Hypothalamus (tissue), 51 donors: ENCODE measurements at places on chromosomes 4 and X.

GRCh38 chr4:10704430-10704810 lies 19.9 kb upstream of the CLNK start:
- no peak for DNase-seq

- DNase-seq, result no peak
Measured at GRCh38 chr4:2078584-2078983, 19.5 kb downstream of the NAT8L start.

- no peak for DNase-seq
Measured at GRCh38 chr4:70815370-70815769, 24.3 kb downstream of the GRSF1 start.

DNA sequence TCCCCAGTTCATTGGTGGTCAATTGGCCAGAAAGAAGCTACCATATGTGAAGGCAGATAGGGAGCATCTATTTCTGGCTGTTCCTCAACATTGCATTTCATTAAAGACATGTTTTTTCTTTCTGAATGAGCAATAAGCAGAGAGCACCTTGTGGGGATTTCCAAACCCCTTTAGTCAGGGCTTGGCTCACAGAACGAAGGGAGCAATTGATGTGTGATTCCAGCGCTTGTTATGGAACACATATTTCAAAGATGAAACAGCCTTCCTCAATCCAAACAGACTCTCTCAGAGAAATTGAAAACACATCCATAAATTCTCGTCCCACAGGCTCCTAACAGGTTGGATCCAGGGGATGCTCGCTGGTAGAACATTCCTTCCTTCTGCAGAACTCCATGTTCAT lies 84.1 kb downstream of the CLCN4 start:
- DNase-seq, result no peak

GRCh38 chrX:53422861-53423306 lies at the start of gene RIBC1:
TSS of gene RIBC1 (plus strand) at chrX:53422873. CDS start at chrX:53426277, 3,404 bp downstream.
- no peak for DNase-seq

- no peak for DNase-seq
Measured at GRCh38 chrX:2907295-2907694, 21.8 kb downstream of the ARSD start.

DNA sequence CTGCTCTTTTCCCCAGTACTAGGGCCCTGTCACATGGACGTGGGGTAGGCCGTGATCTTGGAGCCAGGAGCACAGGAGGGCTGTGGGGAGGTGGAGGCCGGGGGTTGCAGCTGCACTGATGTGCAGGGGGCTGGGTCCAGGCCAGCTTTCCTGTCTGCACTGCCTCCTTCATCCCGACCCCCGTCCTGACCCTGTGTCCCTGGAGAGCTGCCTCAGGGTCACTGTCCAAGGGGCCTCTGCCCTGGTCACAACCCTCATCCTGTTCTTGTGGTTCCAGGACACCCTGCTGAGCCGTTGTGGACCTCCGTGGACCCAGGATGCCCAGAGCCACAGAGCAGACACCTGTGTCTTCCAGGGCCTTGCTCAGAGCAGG lies 91.7 kb upstream of the ADRA2C start:
- no peak for DNase-seq

DNA sequence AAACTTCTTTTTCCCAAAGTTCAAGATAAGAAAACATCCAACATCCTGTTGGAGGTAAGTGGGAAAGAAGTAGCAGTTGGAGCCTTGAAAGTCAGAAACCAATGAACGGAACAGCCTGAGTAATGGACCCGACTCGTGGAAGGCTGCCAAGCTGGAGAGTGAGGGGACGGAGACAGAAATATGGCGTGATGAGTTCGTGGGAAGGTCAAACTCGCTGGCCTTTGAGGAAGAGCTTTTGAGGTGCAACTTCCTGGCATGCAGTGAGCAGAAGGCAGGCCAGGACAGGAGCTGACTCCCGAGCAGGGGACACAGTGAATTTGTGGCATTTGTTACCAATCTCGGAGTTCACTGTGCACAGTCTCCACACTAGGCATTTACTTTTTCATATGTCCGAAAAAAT lies 1.0 kb upstream of the TRIML1 start:
- DNase-seq, result no peak

GRCh38 chr4:168891688-168892087 lies 118.4 kb downstream of the CBR4 start:
- no peak for DNase-seq

DNA sequence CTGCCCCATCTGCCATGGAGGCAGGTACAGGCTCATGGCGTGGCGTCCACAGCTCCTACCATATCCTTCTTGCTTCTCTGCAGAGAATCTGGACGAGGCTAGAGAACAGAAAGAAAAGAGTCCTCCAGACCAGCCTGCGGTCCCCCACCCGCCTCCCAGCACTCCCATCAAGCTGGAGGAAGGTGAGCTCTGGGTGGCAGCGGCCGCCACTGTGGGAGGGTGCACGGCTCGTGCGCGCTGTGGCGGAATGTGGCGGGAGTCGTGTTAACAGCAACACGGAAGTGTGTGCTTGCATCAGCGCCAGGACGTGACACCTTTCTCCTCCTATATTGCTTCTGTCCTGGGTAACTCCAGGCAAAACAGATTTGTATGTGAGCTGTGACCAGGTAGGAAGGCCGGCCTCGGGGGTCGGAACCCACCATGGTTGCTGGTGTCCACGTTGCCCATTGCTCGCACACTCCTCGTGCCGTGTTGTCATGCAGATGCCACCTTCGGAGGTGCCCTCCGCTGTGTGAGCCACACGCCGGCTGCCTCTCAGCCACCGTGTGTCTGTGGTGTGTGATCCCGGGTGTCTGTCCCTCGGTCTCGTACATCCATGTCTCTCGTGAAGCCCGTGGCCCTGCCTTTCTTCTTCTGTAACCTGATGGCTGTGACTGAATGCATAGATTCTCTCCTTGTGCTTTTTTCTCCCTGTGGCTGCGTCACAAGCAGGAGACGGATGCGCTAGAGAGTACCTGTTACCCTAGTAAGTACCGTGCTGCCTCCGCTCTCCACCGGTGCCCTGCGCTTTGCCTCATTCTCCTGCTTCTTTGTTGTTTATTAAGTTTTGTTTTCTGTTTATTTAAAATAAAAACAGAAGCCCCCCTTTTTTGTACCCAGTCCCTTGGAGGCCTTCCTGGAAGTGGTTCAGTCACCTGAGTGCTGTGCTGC lies 37.0 kb downstream of the NOP14 start:
- DNase-seq, result no peak

GRCh38 chr4:3291969-3292570 lies 751 bp upstream of the RGS12 start:
- DNase-seq, result no peak

- DNase-seq, result peak; percentile 80
Measured at GRCh38 chr4:7101692-7102515, 34.0 kb upstream of the GRPEL1 start.

DNA sequence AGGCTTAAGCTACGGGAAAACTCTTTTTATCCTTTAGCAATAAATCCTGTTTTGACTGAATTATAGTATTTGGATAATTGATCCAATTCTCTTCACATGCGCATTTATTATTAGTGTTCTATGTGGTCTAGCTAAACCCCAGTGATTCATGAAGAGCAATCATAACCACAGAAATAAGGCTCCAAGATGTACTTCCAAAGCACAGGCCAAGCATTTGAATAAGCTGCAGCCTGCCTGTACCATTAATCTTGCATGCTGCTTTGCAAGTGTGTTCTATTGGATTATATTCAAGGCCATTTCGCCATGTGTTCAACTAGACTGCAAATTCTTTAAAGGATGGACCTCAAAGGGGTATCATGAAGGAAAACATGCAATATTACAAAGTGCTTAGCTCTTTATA lies 385.2 kb upstream of the FAT1 start:
- no peak for DNase-seq

GRCh38 chrX:1673337-1673736 lies 58.5 kb downstream of the ASMT start:
- DNase-seq, result no peak

- no peak for DNase-seq
Measured at GRCh38 chr4:185359767-185360446, 35.8 kb downstream of the LRP2BP start.

DNA sequence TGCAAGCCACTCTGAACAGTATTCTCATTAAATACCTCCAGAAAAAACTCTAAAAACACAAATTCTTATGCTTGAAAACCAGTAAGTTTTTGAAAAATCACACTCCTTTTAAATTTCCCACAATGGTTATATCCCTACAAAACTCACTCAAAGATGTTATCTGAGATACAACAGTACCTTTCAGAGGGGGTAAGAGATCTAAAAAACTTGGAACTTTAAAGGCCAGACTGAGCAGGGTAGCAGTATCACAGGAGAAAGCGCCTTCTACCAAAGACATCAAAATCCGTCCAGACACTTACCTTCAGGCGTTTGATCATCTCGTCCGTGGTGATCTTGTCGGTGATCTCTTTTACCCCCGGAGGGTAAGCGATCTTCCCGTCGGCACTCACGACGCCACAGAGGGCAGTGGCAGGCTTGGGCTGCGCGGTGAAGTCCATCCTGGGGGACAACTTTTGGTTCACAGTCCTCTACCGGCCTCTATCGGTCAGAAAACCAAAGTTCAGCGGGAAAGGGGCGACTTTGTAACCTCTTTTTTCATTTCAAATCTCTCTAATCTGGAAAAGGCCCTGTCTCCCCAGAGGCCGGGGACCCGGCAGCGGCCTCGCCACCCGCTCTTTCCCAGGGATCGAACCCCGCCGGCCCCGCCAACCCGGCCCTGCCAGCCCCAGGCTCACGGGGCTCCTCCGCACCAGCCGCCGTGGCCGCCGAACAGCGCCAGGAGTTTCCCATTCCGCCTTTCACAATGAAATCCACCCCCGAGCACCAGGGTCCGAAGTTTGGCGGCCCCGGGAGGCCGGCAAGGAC lies 1.4 kb downstream of the PDS5A start:
- DNase-seq, result peak; percentile 68

- DNase-seq, result no peak
Measured at GRCh38 chrX:53266914-53267313, 14.5 kb downstream of the IQSEC2 start.

DNA sequence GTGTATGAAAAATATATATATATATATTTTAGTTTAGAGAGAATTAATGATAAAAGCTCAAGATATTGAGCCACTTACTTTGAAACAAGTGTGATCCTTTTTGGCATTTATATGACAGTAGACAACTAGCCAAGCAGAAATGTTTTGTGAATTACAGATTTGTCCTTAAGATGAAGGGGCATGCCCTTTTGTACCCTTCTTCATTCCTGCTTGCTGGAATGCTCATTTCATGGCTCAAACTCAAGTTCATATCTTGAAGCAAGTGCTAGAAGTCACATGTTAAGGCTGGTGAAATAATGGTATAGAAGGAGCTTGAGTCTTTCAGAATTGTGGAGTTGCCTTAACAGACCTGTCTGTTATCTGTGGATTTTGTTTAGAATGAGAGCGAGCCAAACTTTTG lies 203.0 kb downstream of the BMPR1B start:
- no peak for DNase-seq
